CD4-positive, alpha-beta memory T cell (primary cell): ENCODE measurements at places on chromosomes 7 and 10.

- DNase-seq: no peak
These were observed 132.4 kb upstream of the FOXK1 start for GRCh38 chr7:4549681-4550080.

DNA sequence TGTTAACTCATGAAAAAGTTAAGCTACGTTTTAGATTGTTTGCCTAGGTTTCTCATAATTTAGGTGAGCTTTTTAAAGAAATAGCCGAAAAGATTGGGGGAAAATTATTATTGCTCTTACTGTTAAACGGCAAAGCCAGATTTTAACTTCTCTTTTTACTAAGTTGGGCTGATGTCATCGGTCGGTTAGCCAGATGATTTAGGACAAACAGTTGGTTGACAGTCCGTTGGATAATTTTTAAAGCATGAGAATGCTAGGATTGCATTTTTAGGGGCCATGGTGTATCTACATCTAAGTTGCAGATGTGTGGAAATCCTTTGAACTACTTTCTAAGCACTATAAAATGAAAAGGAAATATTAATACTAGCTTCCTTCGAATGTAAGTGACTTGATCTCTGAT lies 280.9 kb upstream of the AKR1E2 start:
- DNase-seq: no peak

DNA sequence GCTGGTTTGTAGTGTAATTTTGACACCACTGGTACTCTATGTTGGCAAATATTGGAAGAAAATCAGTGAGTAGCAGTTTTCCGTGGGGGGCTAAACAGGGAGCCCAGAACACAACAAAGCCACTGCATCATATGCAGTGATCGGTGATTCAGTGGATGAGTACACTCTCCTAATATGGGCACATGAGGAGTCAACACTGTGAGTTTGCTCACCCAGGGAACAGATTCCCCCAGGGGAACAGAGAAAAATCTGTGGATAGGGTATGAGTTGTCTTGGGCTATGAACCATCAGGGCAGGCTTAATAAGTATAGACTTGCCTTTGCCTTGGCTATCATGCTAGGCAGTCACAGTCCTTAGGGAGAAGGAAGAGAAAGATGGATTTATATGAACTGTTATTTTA lies 227.7 kb upstream of the SEMA3E start:
- DNase-seq: no peak

DNA sequence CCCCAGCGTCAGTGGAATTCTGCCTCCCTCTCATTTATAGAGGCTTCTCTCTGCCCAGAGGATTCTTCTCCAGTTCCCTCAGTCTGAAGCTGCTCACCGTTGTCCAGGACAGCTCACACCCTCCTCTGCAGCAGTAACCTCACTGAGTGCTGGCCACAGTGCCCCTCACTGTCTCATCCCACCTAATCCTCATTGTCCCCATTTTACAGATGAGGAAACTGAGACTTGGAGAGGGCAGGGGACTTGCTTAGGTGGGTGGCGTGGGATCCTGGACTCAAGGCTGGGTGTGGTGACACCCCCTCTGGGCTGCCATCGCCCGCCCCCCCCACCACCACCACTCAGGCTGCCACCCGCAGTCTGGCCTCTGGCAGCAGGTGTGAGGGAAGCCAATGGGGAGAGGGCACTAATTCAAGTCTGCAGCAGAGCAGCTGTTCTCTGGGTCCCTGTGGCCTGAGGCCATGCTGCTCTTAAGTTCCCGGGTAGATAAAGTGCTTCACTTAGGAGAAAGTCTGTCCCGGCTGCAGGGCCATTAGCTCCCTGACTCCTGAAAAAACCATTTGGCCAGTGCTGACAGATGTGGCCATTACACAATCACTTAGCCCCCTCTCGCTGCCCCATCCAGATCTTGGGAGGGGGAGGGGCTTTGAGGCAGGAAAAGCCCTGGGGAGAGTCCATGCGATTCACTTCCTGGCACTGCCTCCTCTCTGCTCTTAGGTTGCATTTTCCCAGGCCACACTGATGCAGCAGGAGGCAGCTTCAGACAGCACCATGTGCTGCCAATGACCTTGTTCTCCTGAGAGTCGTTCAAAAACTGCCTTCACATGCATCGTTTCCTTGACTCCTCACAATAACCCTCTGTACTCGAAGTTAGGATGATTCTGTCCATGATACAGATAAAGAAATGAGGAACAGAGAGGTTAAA lies 36.3 kb downstream of the DRGX start:
- DNase-seq: no peak

GRCh38 chr10:47165711-47166404 lies 134.1 kb upstream of the GDF10 start:
- DNase-seq: peak; percentile 51

- no peak for DNase-seq
These were observed 1177.4 kb downstream of the SORCS1 start for GRCh38 chr10:105986912-105987635.

- no peak for DNase-seq
These were observed 396.8 kb upstream of the PODXL start for GRCh38 chr7:131953184-131953583.

DNA sequence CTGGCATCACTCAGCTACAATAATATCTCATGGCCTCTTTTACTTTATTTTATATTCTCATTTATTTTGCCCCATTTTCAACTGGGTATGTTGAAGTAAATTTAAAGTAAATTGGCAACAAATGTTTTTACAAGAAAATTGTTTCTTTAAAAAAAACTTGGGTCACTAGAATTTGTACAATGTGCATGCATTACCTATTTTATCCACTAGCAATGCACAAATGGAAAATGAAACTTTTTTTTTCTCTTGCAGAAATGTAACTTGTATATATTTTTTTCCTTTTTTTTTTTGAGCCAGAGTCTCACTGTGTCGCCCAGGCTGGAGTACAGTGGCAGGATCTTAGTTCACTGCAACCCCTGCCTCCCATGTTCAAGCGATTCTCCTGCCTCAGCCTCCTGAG lies 10.3 kb upstream of the H2AZ2 start:
- DNase-seq: no peak

- DNase-seq: no peak
These were observed 26.1 kb downstream of the ANXA8 start for GRCh38 chr10:47457826-47458225.

DNA sequence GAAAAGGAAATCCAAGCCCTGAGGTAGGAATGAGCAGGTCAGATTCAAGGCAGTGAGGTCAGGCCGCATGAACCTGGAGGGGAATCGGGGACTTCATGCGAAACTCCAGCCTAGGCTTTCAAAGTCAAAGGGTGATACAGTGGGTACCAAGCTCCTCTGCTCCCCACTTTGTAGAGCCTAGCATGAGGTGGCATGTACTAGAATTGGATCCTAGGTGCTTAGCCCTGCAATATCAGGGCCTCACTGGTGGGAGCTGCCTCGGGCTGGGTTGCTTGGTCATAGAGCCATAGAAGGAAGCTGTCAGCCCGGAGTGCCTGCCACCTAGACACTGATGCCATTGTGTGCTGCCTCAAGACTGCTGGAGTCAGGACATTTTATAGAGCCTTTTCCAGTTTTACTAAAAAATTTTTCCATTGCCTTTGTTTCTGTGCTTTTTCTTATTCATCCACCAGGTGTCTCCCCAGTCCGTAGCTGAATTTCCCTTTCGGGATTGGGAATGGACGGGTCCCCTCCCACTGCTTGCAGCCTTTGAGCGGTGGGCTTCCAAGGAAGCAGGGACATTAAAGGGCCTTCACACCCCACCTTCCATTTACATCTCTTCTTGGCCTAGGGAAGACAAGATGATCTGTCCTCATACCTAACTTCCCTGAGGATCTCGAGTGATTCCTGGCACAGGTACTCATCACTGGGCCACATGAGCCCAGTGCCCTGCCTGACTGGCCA lies 5.5 kb upstream of the LZTS2 start:
- DNase-seq: no peak

GRCh38 chr10:103154521-103155299 lies 38.4 kb downstream of the NT5C2 start:
- DNase-seq: no peak

- DNase-seq: no peak
These were observed 62.6 kb upstream of the C1GALT1 start for GRCh38 chr7:7119729-7120128.

- peak; percentile 84 for DNase-seq
These were observed 12.4 kb upstream of the HUS1 start for GRCh38 chr7:47991741-47992311.

DNA sequence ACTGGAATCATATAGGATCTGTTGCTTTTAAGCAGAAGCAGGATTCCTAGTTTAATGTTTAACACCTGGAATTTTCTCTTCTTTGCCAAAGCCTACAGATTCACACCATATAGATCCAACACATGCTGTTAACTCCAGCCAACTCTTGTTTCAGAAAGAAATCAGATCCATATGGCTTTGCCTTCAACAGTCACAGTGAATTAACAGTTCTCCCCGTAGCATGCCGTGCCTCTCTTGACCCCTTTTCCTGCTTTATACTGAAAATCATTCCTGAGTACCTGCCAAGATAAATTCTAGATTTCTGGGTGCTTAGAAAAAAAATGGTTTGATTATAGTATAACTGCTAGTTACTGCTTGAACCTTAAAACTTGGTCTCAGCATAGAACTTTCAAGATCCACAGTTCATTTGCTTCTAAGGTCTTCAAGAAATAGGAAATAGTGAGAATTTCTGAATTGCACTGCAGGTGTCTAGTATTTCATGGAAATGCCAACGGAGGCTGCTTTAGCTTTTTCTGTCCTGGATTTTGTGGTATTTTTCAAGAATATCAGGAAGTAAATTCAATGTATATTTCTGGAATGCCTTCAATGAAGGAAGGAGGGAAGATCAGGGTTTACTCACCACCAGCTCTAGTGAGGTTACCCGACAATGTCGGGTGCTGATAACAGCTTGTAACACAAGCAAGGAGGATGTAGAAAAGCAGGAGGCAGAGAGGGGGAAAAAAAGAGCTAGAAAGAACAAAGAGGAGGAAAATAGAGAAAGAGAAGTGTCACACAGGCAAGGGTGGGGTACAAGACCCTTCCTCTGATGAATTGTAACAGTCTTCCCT lies 6.6 kb downstream of the AASS start:
- DNase-seq: no peak

DNA sequence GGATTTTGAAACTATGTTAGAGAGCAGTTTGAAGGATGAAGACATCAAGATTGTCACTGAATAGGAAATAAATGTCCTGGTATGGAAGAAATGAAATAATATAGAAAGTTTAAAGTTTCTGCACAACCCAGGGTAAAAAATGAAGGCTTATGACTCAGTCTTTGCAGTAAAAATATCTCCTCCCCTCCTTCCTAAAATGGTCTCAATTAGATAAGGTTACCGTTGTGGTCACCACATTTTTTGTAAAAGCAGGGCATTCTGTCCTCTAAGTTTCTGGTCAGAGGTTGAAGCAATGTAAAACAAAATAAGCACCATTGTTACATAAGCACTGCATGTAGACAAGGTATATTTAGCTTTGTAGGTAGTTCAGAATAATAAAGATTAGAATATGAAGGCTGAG lies 403.5 kb downstream of the SUGCT start:
- DNase-seq: no peak

GRCh38 chr10:112490545-112490944 lies 43.5 kb downstream of the VTI1A start:
- no peak for DNase-seq

DNA sequence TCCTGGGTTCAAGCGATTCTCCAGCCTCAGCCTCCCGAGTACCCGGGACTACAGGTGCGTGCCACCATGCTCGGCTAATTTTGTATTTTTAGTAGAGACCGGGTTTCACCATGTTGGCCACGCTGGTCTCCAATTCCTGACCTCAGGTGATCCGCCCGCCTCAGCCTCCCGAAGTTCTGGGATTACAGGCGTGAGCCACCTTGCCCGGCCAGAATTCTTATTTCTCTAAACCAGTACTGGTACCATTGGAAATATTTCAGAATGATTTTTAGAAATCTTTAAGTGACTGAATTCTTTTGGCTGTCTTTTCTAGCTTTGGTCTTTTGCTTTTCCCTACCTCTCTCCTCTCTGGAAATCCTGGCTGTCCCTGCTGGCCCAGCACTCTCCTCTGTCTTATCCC lies 2.8 kb downstream of the GNAI1 start:
- DNase-seq: no peak

DNA sequence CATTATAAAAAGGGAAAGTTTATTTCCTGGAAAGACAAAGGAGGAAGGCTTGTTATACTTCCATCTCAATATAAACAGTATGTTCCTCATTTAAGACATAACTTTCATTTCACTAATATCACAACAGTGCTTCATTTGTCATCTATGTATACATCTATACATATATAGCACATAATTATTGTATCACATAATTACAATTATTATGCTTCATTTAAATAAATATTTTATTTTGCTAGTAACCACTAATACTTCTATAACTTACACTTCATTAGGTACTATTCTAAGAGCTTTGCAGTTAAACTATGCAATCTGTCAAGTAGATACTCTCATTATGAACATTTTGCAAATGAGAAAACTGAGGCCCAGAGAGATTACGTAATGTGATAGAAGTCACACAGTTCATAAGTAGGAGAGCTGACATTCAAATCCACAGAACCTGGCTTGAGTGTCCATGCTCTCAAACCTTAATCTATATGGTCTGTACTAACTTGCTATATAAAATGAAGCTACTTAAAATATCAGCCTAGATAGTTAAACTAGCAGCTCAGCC lies 86.5 kb downstream of the PPP1R3A start:
- no peak for DNase-seq

DNA sequence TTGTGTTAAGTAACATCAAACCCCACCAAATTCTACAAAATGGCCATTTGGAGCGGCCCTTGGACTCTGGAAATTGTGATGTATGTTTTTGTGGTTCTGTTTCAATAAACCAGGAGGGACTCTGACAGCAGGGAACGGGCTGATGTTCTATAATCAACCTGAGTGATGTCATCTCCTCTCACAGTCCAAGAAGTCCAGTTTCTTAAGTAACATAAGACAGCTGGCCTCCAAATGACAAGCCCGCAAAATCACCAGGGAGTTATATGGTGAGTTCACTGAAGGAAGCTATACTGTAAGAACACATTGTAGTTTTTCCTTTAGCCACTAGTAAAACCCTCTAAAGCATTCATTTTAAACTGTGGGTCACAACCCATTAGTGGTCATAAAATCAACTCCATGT lies 34.0 kb downstream of the GOT1 start:
- no peak for DNase-seq

DNA sequence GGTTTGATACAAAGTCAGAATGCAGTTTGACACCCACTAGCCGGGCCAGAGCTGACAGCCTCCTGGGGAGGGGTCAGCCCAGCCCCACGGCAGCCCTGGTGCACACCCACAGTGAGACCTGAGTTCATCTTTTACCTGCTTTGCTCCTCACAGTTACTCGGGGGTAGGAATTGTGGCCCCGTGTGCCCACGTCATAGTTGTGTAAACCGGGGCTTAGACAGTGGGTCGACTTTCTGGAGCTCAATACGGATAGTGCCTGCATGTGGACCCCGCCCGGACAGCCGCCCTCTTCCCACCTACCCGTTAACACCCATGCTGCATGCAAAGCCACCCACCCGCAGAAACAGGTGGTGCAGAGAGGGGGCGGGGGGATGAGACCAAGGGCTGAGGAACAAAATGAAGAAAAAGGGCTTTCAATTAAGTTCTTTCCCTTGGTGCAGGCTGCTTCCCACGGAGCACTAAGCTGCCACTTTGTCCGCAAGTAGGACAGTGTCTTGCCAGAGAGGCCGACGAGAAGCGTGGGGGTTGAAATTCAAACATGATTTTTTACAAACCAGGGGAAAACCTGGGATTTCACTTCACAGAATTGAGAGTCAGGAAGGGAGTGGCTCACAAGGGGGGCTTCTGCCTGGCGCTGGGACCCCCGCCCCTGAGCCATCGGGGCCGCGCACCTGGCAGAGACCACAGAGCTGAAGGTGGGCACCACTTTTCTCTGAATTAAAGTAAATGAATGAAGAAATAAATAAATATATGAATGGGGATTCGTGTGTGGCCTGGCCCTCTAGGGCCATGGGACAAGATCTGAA lies 24.6 kb upstream of the FOXL3 start:
- no peak for DNase-seq

GRCh38 chr7:41858201-41858600 lies 155.3 kb upstream of the INHBA start:
- DNase-seq: no peak
